Urinary bladder (tissue), 4 donors: ENCODE measurements at places on chromosomes 12 and 14. TPM values are rescaled to one million over a fixed set of nuclear protein-coding genes. Genes with fewer than 3 reads are reported as not detected.

Gene TMEM63C
- total RNA-seq, result 0.85 TPM

Gene AQP2
- not detected for total RNA-seq

Gene TAS2R13
- 14.3 TPM for total RNA-seq

Gene TOMM20L
- total RNA-seq, result not detected

Gene CCDC196
- not detected for total RNA-seq

Gene NANOG
- 0.21 TPM for total RNA-seq

Gene BCAT1
- 87.3 TPM for total RNA-seq

Gene NRIP2
- 1.7 TPM for total RNA-seq

Gene GARIN6
- not detected for total RNA-seq

Gene GLIPR1L2
- 2.4 TPM for total RNA-seq

Gene POTEM
- not detected for total RNA-seq

Gene ACOT4
- total RNA-seq, result 1.6 TPM

Gene DIABLO
- total RNA-seq, result 46.2 TPM

Gene POLE2
- 25.5 TPM for total RNA-seq

Gene PROX2
- not detected for total RNA-seq

Gene FAM90A1
- not detected for total RNA-seq

Gene LGALS3
- 81.3 TPM for total RNA-seq

Gene ENDOU
- not detected for total RNA-seq

Gene C14orf39
- total RNA-seq, result 0.63 TPM

Gene TAS2R7
- not detected for total RNA-seq

Gene PTGES3
- 118 TPM for total RNA-seq

Gene TCHP
- 10.3 TPM for total RNA-seq

Gene NPAS3
- total RNA-seq, result 7.1 TPM

Gene CLIP1
- 69.2 TPM for total RNA-seq

Gene ANO4
- total RNA-seq, result 3.5 TPM

Gene IL31
- total RNA-seq, result not detected

Gene OS9
- 137 TPM for total RNA-seq

Gene LIN7A
- 31.2 TPM for total RNA-seq

Gene KLRC2
- total RNA-seq, result 0.37 TPM

Gene PPFIA2
- 14.5 TPM for total RNA-seq

Gene MANSC4
- total RNA-seq, result not detected

Gene KRT71
- total RNA-seq, result not detected

Gene SMCO3
- total RNA-seq, result 5.0 TPM

Gene CDH24
- total RNA-seq, result 6.4 TPM

Gene FGF6
- 0.74 TPM for total RNA-seq

Gene GPR137C
- 14.0 TPM for total RNA-seq

Gene SLC10A1
- not detected for total RNA-seq

Gene OTOGL
- 4.5 TPM for total RNA-seq

Gene LTBP2
- 26.7 TPM for total RNA-seq

Gene RDH5
- total RNA-seq, result 8.1 TPM

Gene CHST11
- total RNA-seq, result 4.7 TPM

Gene PRKD1
- 27.7 TPM for total RNA-seq
